ENCODE measurements at places on chromosomes 5 and 9.

- DNase-seq: no peak
These were observed 184.1 kb downstream of the DIRAS2 start for GRCh38 chr9:90458485-90458884.

- DNase-seq: no peak
These were observed 332.6 kb downstream of the FAM170A start for GRCh38 chr5:119961993-119962392.

DNA sequence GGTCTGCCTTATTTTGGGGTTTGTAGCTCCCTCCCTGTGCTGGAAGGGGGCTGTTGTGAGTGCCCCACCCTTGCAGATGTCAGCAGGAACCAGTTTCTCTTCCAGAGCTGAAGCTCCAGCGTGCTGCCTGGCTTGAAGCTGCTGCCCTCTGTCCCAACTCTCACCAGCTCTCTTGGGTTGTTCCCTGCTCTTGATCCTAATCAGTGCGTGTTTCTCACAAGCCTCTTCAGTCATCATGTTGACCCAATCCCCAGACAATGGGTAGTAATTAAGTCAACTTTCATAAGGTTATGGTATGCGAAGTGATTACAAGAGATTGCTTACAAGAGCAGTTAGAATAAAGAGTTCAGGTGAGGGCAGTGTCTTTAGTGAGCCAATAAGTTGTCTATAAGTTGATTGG, 57.0 kb downstream of the PDE8B start:
- DNase-seq: no peak

- DNase-seq: no peak
These were observed 163.7 kb downstream of the GAPVD1 start for GRCh38 chr9:125425170-125425897.

DNA sequence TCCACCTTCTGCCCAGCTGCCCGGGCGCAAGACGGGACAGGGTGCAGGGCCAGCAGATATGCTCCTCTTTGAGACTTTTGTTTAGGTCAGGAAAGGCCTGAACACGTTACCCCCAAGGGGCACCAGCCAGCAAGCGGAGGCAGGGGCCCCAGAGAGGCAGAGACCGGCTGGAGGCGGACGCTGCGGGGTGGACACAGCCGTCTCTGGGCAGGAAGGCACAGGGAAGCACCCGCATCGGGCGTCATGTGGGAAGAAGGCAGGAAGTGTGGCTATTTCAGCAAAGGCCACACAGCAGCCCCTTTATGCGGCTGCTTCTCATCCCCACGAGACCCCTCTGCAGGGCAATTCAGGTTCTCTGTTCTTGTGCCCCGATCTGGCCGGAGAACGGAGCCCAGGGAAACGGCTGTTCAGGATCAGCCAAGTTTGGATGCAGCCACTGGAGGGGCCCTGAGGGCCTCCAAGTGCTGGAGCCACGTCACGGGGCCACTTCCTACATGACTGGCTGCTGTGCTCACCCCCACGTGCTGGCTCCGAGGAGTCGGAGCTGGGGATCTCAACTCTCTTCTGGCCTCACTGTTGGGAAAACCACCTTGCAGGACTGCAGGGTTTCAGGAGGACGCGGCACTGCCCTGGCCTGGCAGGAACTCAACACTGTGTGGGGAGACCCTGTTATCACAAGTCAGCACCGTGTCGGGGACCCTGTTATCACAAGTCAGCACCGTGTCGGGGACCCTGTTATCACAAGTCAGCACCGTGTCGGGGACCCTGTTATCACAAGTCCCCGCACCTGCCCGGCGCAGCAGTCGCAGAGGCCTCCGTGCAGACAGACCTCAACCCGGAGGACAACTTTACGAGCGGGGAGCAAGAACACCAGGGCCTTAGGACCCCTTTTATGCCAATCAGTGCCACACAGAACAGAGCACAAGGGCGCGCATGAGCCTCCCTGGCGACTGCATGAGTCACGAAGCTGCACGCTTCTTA, 44.4 kb downstream of the SLC12A7 start:
- DNase-seq: no peak

DNA sequence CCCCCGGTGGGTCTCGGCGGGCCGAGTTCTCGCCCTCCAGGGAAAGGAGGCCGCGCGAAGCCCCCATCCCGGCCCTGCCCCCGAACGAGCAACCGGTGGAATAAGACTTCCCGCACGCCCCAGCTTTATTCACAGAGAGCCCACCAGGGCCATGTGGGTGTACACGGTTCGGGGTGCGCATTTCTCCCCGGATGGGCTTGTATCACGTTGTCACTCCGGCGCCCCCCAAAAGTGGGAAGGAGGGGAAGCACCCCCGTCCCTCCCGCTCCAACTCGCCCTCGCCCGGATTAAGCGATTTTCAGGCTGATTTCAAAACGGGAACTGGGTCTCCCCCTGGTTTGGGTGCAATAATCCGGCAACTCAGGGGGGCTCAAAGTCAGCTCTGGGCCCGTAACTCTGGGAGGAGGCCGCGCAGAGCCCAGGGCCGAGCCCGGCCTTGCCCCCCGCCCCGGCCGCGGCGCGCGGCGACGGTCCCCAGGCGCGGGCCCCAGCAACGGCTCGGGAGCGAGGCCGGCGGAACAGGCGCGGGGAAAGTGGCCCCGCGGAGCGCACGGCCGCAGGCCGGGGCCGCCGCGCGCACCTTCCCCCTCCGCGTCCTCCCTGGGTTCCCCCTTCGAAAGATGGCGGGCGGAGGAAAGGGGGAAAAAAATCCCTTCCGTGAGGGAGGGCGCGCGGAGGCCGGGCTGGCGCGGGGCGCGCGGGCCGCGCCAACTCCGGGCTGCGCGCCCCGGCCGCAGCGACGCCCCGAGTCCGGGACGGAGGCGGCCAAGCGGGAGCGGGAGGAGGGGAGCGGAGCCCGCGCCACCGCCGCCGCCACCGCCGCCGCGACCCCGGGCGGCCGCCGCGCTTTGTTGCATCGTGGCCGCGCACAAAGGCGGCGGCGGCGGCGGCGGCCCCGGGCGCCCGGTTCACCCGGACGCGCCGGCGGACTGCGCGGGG, 644 bp downstream of the BRD3 start:
- no peak for DNase-seq

DNA sequence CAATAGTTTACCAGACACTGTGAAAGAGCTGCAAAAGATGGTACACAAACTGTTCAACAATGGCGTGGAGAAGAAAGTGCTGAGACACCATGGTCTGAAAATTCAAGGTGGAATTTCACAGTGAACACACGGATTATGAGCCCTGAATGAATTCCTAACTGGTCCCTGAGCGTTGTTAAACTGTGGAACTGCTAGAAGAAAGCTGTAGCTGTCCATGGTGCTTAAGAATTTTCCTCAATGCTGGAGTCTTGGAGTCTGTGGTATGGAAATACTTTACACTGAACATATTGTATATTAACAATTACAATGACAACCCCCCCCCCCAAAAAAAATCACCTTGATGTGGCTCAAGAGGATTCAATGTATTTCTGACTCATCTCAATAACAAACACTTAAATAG, 68.5 kb downstream of the SLC24A2 start:
- DNase-seq: no peak

- DNase-seq: no peak
These were observed 380.9 kb downstream of the TLE1 start for GRCh38 chr9:81308404-81308803.

GRCh38 chr9:138010861-138011260, 133.3 kb downstream of the CACNA1B start:
- no peak for DNase-seq

GRCh38 chr5:105767267-105767666, 1903.5 kb downstream of the EFNA5 start:
- DNase-seq: no peak

GRCh38 chr9:137534256-137535119, 15.7 kb downstream of the PNPLA7 start:
- peak; percentile 31 for DNase-seq

- DNase-seq: no peak
These were observed 259.5 kb downstream of the BNC2 start for GRCh38 chr9:16611001-16611400.

GRCh38 chr9:38180656-38181055, 111.6 kb upstream of the SHB start:
- DNase-seq: no peak

DNA sequence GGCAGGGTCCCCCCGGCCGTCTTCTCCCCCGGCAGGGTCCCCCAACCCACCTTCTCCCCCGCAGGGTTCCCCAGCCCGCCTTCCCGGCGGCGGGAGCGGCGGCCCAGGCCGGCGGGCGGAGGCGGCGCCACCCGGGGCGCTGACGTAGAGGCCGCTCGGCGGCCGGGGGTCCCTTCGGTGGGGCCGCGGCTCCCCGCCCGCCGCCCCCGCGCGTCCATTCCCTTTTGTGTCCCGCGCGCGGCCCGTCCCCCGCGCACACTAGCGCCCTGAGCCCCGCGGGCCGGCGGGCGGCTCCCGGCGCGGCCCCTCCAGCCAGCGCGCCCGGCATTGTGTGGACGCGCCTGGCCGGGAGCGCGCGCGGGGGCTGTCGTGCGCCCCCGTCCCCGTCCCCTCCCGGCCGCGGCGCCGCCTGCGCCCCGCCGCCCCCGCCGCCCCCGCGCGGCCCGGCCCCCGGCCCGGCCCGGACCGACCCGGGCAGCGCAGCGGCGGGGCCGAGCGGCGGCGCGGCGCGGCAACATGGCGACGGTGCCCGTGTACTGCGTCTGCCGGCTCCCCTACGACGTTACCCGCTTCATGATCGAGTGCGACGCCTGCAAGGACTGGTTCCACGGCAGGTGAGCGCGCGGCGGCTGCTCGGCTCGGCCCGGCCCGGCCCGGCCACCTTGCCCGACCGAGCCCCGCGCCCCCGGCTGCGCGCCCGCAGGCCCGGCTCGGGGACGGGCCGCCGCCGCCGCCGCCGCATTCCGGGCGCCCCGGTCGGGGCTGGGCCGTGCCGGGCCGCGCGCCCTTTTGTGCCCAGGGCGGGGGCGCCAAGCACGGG, at the start of gene PHF2:
Gene PHF2 (plus strand): TSS at position 327 of the 820 bp plus-strand sequence. CDS start 190 bp downstream, at position 517.
- peak; percentile 51 for DNase-seq

Measured in stimulated activated naive CD4-positive, alpha-beta T cell (primary cell).